ENCODE measurements at places on chromosomes 11 and 22.

- no peak for DNase-seq
These were observed 60.6 kb downstream of the RTL6 start for GRCh38 chr22:44437216-44438055.

DNA sequence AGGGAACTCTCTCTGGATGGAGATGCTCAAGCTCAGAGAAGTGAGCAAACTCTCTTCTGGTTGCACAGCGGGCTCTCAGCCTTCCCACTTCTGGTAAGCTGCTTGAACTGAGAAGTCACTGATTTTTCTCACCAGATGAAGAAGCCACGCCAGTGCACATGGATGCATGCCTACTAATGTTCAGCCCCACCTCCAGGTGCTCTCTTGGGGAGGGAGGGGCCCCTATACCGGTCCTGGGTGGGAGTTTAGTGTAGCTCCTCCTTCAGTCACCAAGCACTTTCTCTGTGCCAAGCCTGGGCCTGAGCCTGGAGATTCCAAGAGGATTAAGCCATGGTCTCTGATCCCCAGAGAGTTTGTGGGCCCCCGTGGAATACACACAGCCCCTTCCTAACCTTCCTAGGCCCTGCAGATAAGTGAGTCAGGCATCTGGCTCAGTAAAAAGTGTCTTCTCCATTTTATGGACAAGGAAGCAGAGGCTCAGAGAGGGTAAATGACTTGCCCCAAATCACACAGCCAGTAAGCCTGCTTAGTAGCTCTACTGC, 142.2 kb downstream of the ST3GAL4 start:
- no peak for DNase-seq

- no peak for DNase-seq
These were observed 733 bp upstream of the ACP2 start for GRCh38 chr11:47249378-47249715.

- DNase-seq: no peak
These were observed 3.7 kb downstream of the GRIK4 start for GRCh38 chr11:120515186-120515723.

GRCh38 chr11:68923614-68924013, 19.9 kb downstream of the IGHMBP2 start:
- no peak for DNase-seq

DNA sequence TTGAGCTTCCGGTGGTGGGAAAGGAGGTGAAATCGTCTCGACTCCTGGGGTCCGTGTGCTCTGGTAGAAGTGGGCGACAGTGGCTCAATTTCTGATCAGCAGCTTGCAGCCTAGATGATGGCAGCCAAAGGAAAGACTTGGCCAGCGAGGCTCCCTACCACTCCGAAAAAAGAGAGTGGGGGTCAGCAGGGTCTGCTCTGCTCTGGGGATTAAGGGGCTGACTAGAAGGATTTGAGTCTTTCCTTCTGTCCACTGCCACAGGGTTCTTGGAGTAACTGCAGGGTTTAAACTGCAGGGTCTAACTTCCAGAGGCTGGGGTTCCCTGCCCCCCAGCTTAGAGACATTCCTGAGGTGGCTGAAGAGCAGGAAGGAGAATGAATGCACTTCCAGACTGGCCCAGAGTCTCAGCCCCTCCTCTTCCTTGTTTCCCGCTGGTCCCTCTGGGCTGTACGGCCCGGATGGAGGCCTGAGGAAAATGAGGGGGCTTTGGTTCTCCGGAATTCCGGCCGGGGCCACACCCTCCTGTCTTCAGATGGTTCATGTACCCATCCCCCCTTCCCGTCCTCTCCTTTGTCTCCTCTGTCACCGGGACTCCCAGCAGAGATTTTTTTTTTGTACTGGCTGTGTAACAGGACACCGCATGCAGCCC, 907 bp downstream of the SERPINH1 start:
- no peak for DNase-seq

DNA sequence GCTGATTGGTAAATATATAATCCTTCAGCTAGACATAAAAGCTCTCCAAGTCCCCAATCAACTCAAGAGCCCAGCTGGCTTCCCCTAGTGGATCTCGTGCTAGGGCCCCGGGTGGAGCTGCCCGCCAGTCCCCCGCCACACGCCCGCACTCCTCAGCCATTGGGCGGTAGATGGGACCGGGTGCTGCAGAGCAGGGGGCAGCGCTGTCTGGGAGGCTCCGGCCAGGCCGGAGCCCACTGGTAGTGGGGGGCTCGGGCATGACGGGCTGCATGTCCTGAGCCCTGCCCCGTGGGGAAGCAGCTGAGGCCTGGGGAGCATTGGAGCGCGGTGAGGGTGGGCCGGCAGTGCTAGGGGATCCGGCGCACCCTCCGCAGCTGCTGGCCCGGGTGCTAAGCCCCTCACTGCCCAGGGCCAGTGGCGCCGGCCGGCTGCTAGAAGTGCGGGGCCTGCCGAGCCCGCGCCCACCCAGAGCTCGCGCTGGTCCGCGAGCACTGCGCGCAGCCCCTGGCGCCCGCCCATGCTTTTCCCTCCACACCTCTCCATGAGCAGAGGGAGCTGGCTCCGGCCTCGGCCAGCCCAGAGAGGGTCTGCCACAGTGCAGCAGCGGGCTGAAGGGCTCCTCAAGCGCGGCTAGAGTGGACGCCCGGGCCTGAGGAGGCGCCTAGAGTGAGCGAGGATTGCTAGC, 1680.6 kb upstream of the RAG2 start:
- no peak for DNase-seq

DNA sequence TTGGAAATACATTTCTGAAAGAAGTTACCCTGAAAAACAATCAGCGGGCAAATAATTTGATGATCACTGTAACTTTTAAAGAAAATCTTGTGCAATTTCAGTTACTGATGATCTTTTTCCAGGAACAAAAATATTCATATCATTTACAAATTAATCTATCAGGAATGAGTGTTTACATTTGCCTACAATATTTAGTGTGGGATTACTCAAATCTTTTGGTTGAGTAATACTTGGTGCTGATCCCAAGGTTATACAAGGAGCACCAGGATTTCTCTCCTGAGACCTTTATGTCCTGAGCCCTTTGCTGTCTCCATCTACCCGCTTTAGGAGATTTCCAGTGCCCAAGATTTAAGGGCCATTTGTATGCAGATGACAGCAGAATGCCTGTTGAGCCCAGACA, 116.1 kb downstream of the ATXN10 start:
- no peak for DNase-seq

DNA sequence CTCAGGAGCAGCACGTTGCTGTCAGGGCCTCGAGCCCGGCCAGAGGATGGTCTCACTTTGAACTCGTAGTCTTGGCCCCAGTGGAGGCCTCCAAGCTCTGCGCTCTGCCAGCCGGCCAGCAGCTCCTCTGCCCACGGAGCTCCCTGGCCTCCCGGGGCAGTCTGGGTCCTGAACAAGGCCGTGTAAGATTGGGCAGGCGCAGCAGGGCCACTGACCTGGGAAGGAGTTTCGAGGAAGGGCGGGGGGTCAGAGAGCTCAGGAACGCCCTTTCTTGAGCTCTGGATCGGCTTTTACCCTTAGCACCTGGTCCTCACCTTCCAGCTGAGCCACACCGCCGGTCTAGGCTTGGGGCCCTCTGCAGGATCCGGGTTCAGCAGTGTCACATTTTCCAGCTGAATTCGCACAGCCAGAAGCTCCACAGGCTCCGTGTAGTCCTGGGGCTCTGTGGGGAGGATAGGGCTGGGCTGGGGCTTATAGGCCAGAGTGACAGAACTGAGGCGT, 2.1 kb downstream of the ROBO4 start:
- no peak for DNase-seq

GRCh38 chr11:76671626-76672309, 1.2 kb upstream of the LRRC32 start:
- DNase-seq: no peak

- no peak for DNase-seq
These were observed 9.8 kb downstream of the RPL27A start for GRCh38 chr11:8692417-8692816.

- no peak for DNase-seq
These were observed 181.0 kb downstream of the CHST1 start for GRCh38 chr11:45484326-45484883.

- no peak for DNase-seq
These were observed 6.8 kb downstream of the TSGA10IP start for GRCh38 chr11:65952052-65952521.

- DNase-seq: no peak
These were observed 1.1 kb downstream of the OSBP start for GRCh38 chr11:59614277-59615119.

DNA sequence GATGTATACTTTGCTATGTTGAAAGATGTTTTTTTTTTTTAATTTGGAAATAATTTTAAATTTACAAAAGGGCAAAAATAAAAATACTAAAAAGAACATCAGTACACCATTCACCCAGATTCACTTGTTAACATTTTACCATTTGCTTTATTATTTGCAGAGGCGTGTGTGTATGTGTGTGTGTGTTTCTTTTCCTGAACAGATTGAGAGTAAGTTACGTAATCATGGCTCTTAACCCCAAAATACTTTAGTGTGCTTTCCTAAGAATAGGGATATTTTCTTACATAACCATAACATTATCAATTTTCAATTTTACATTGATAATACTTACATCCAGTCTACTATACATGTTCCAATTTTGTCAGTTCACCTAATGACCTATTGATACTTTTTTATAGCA, 91.5 kb upstream of the HORMAD2 start:
- DNase-seq: no peak

DNA sequence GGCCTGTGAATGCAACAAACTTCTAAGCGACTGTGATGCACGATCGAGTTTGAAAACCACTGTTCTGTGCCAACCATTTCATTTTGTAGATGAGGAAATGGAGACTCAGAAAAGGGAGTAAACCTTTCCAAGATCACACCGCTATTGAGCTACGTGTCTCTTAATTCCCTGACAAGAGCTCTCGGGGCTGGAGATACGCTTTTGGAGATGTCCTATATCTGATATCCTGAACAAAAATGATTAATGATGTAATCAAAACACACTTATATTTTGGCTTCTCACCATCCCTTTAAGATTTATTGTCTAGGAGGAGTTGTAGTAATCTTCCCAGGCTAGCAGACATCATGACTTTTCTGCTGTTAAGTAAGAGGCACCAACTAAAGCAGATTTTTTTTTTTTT, 1.7 kb upstream of the PARVA start:
- no peak for DNase-seq

DNA sequence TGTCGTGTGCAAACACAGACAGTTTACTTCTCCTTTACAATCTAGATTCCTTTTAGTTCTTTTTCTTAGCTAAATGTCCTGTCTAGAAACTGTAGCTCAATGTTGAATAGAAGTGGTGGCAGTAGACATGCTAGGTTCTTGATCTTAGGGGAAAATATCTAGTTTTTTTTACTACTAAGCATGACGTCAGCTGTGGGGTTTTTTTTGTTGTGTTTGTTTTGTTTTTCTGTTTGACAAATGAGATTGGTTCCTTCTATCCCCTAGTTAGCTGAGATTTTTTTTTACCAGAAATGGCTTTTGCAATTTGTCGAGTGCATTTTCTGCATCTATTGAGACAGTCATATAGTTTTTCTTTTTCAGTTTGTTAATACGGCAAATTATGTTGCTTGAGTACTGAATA, 2.3 kb upstream of the OR10G7 start:
- DNase-seq: no peak

DNA sequence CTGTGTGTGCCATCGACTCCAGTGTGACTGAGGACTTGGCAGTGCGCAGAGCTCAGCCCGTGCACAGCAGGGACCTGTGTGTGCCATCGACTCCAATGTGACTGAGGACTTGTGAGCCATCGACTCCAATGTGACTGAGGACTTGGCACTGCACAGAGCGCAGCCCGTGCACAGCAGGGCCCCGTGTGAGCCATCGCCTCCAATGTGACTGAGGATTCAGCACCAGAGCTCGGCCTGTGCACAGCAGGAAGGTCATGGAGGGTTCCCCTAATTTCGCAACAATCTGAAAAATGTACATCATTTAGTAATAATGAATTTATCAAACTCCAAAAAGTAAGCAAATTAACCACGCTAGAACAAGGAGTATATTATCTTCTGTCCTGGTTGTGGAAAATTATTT, 348.3 kb upstream of the B3GAT1 start:
- DNase-seq: no peak

- no peak for DNase-seq
These were observed 116.9 kb downstream of the TRIM29 start for GRCh38 chr11:120020981-120021380.

- DNase-seq: no peak
These were observed 1.1 kb upstream of the DIXDC1 start for GRCh38 chr11:111936040-111936540.

DNA sequence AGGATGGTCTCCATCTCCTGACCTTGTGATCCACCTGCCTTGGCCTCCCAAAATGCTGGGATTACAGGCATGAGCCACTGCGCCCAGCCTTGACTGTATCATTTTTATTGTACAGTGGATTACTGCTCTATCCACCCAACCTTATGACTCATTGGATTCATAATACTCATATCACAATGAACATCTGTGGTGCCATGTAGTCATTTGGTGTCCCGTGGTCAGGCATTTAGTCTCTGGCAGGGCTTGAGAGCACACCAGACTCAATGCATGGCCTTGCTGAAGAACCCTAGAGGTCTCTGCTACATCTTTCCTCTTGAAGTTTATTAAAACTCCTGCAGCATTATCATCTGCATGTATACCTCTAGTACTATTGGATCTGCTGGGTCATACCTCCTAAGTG, 98.0 kb upstream of the LDLRAD3 start:
- no peak for DNase-seq

DNA sequence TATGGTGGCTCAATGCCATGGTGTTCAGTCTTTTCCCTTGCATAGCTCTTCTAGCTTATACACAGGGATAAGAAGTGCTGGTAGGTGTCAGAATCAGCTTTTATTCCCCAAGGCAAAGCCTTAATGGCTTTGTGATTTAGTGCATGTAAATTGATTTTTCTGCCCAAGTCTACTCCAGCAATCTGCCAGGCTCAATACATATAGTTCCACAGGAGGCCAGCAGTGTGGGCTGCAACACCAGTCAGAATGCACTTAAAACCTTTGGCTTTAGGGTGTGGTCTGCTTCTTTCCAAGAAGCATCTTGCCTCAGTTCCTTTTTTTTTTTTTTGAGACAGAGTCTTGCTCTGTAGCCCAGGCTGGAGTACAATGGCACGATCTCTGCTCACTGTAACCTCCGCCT, 14.5 kb upstream of the CAPRIN1 start:
- no peak for DNase-seq

DNA sequence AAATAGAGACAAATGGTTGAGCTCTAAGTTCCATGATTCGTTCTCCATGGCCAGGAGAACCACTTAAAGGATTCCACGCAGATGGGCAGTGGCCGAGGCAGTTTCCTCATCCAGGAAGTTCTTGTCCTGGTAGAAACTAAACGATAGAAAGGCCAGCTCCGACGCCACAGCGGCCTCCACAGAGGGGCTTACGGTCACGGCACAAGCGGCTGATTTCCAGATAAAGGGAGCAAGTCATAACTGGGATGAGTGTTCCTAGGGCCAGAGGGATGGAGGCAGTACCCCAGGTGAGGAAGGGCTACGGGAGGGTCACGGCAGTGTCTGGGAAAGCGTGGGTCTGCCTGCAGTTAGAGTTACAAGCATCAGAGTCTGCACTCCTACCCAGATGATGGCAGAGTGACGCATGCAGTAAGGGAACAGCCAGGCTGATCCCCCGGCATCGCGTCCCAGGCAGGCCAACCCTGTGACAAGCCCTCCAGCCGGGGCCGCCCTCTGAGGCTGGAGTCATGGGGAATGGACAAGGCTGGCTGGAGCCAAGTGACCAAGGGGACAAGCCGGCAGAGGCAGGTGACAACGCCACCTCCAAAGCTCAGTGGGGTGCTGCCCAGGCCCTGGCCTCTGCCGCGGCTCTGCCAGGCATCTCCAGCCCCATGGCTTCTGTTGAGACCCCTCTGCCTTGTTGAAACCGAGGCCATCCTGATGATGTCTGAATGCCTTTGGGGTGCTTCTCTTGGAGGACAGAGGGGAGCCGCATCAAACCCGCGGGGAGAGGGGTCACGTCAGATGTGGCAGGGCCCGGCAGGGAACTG, 475.1 kb downstream of the BRD1 start:
- DNase-seq: no peak

Data from stimulated activated CD8-positive, alpha-beta memory T cell treated with anti-CD3 and anti-CD28 coated beads, Interleukin-15, amount 100 ng/mL, for 48 hours (primary cell).